Activated T-cell treated with anti-CD3 and anti-CD28 coated beads, Interleukin-2, amount 50 U/mL, for 1 hour (primary cell): ENCODE measurements at places on chromosomes 12 and 14.

DNA sequence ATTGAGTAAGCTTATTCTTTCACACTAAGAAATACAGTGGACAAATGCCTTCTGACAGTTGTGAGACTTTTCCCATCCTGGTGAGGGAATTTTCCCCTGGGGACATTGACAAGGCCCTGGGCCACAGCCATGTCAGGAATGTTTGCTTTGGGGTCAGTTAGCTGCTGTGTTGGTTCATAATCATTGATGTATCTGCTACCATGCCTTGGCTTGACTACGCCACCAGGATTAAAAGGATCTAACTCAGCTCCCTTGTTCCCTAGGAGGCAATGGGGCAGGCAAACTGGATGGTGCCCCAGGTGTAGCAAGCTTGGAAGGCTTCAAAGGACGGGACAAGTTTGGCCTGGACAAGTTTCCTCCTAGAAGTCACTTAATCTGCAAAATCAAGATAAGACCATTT is 3.1 kb upstream of the CCDC88C start:
- no peak for DNase-seq

DNA sequence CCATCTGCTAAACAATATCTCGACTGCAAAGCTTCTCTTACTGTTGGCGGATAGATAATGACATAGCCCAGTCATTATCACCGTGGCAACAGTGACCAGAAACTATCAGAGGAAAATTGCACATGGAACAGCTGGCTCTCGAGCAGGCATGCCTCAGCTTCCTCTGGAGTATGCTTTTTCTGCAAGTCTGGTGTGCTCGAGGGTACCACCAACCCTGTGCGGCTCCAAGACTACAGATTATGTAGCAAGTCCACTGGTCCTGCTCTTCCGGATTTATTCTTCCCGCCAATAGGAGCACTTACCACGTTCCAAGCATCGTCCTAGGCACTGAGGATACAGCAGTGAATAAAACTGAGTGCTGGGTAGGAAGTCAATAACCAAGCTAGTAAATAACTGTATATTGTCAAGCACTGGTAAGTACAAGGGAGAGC is 1.4 kb upstream of the GLRX5 start:
- no peak for DNase-seq

DNA sequence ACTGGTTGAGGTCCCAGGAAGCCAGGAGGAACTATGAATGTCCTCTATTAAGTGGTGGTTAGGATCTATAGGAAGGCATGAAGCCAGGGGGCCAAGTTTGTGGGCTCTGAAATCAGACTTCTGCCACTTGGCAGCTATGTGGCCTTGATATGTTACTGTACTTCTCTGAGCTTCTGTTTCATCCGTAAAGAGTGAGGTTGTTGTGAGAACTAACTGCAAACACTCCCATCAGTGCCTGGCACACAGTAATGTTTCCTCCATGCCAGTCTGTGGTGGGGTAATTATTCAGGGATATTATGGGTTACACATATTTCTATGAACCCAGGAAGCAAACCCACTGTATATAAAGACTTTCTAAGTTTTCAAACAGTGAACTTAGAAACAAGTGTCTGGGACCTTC is 57.4 kb downstream of the PLXNC1 start:
- no peak for DNase-seq

GRCh38 chr12:54296393-54297099 is 4.3 kb downstream of the NFE2 start:
- no peak for DNase-seq

- no peak for DNase-seq
These were observed 30.8 kb downstream of the LEMD3 start for GRCh38 chr12:65200007-65200665.

DNA sequence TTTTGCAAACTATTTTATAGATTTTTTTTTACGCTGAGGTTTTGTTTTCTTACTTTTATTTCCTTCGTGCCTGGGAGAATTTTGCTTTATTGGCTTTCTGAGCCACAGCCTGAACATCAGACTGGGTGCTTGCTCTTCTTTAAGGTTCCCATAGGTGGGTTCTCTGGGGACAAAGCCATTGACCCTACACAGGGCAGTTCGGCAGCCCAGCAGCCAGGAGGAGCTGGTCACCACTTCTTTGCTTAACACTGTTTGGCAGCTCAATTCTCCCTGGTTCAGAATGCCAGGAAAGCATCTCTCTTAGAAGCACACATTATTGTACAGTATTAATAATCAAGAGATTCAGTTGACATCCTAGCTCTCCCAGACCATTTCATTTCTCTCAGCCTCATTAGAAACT is 140.8 kb upstream of the NEDD1 start:
- no peak for DNase-seq

DNA sequence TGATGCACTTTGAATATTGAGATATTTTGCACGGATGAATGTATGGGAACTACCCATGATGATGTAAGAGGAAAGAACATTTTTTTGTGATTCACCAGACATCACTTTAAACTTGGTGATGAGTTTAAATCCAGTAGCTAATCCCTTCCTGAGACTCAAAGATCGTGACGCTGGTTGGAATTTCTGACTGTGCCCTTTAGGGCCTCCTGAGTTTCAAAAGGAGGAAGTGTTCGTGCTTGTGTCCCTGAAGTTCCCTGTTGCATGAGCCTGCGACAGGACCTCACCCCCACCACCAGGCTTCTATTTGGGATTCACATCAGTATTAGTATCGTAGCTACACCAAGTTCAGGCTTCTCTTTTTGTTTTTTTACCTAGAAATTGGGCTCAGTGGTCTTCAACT is 18.6 kb upstream of the RIN3 start:
- DNase-seq = no peak
